Adrenal gland (tissue), 19 donors: ENCODE measurements at places on chromosomes 3 and 15.

DNA sequence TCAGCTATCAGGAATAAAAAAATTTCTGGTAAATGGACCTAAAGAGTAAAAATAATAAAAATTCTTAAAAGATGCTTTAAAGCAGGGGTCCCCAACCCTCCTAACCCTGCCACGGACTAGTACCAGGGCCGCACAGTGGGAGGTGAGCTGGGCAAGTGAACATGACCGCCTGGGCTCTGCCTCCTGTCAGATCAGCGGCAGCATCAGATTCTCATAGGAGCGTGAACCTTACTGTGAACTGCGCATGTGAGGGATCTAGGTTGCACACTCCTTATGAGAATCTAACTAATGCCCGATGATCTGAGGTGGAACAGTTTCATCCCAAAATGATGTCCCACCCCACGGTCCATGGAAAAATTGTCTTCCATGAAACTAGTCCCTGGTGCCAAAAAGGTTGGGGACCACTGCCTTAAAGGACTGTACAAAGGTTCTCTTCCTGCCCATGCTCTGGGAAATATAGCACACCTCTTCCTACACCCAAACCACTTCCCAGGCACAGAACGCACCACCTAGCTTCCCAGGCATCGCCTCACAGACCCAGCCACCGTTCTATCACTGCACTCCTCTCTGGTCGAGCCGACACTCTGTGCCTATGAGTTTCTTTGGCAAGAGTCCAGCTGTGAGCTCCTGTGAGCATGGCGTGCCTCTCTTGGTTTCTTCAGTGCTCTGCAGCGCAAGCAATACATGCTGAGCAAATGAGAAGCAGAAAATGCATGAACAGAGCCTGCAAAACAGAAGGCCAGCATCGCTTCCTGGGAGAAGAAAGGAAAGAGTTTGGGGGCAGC, 104.9 kb downstream of the OCA2 start:
- no peaks in the 10 kb centered on the region for H3K36me3 ChIP-seq
- H3K27ac ChIP-seq: no peak overlapping the region
- no peaks in the 10 kb centered on the region for H3K4me1 ChIP-seq

GRCh38 chr3:122774564-122774963, 19.1 kb downstream of the HSPBAP1 start:
- no peaks in the 10 kb centered on the region for H3K27me3 ChIP-seq
- no peak for DNase-seq
- peak overlapping the region; percentile 27 for H3K27ac ChIP-seq
- H3K4me1 ChIP-seq: peaks cover 6% of the 10 kb centered on the region
- H3K4me3 ChIP-seq: no peak overlapping the region

- no peak overlapping the region for H3K4me3 ChIP-seq
- no peaks in the 10 kb centered on the region for H3K27me3 ChIP-seq
- peak overlapping the region; percentile 67 for H3K27ac ChIP-seq
- H3K36me3 ChIP-seq: no peaks in the 10 kb centered on the region
Observed at GRCh38 chr3:11306817-11307589, 34.8 kb downstream of the ATG7 start.

DNA sequence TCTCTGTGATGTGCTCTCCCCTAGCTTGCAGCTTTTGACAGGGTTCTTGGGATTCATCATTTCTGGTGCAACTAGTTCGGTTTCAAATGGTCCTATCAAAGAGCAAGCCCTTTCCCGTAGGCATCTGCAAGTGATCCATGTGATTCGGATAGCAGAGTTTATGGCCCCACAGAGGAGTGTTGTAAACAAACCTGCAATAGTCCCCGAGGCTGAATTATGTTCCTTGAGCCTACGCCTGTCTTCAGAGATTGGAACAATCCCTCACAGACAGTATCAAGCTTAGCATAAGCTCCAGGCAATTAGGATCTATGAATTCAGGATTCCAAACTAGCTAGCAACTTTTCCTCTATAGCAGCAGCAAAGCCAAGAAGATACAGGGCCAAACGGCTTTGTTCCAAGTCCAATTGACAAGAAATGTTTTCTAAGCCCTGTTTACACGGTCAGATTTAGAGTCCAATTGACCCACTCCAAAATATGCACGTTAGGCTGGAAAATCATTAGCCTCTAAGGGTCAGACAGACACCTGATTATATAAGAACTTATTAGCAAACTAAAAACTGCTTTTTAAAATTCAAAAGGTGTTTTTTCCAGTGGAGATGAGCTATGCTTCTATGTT, 24.8 kb downstream of the LNP1 start:
- no peak for DNase-seq
- H3K4me1 ChIP-seq: no peaks in the 10 kb centered on the region
- no peaks in the 10 kb centered on the region for H3K27me3 ChIP-seq
- H3K36me3 ChIP-seq: no peaks in the 10 kb centered on the region
- no peak overlapping the region for H3K4me3 ChIP-seq

DNA sequence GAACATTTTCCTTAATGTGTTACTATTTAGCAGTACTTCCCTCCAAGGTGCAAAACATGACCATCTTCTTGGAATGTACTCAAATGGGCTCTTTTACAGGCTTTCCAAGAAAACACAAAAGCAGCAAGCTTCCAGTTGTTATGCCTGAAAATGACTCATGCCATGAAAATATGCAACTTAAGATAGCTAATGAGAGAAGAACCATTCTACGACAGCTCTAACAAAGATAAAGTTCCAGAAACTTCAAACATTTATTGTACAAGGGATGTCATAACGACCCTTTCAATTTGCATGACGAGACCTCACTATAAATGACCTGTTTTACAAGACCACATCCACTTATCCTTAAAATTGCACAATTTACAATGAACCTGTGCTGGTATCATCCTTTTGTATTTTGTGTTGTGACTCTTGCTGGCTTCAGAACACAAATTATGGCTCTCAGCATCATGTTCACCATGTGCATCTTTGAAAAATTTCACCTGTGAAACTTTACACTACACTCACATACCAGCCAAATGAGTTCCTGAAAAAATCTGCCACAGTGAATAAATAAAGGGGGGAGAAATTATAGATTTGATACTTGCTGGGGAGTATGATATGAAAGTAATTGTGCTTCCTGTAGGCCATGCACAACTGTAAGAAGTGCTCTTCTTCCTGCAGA, 433.7 kb downstream of the MAGI1 start:
- H3K4me1 ChIP-seq: peaks cover 9% of the 10 kb centered on the region
- no peaks in the 10 kb centered on the region for H3K27me3 ChIP-seq
- no peaks in the 10 kb centered on the region for H3K36me3 ChIP-seq
- no peak overlapping the region for H3K27ac ChIP-seq
